GM20000 (cell line): ENCODE measurements at places on chromosomes 7 and 10.

- no peak for DNase-seq
Observed at GRCh38 chr7:25598765-25599164, 370.5 kb upstream of the NPVF start.

GRCh38 chr7:110539216-110539615 is 551.7 kb upstream of the LRRN3 start:
- no peak for DNase-seq

GRCh38 chr10:128044186-128044585 is 82.0 kb downstream of the MKI67 start:
- no peak for DNase-seq

DNA sequence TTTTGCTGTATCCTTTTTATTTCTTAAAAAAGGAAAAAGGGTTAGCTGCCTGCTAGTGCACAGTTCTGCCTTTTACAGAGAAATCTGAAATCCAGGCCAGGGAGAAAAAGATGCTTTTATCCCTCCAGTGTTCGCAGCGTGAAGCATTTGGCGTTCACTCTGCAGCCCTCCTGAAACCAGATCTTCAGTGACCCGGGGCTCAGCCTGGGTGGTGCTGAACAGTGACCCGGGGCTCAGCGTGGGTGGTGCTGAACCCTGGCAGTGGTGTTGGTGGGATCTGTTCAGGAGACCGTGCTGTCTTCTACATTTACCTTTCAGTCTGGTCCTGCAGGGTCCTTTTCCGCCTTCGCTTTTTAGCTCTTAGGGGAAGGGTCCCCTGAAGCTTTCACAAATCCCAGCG is 164.7 kb upstream of the KLF6 start:
- DNase-seq, result no peak

- no peak for DNase-seq
Observed at GRCh38 chr7:155543011-155543876, 3.1 kb downstream of the CNPY1 start.

- no peak for DNase-seq
Observed at GRCh38 chr10:116836902-116837523, 12.3 kb upstream of the ENO4 start.

DNA sequence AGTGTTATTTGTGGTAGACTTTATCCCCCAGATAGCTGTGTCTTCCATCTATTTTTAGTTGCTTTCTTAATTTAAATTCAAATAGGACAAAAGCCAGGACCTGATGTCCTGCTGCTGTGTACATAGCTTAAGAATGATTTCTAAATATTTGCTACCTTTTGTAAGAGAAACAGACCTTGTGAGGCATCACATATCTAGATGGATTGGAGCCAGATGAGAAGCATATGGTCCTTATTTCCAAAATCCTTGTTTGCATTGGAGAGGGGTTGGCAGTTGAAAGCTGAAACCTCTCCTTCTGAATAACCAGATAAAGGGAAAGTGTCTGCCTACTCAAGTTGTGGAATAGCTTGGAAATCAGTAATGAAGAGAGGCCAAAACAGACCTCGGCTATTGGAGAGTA is 50.7 kb upstream of the AMPH start:
- no peak for DNase-seq

GRCh38 chr10:21473135-21473534 is 52.3 kb downstream of the SKIDA1 start:
- no peak for DNase-seq
